Suprapubic skin (tissue), 4 donors: ENCODE measurements at places on chromosomes 3 and 15.
A peak's percentile ranks its signal among the peaks of the same experiment; 100 is the strongest.

GRCh38 chr3:121941592-121941991 lies 47.4 kb downstream of the SLC15A2 start:
- peaks cover 7% of the 10 kb centered on the region for H3K4me1 ChIP-seq
- no peaks in the 10 kb centered on the region for H3K36me3 ChIP-seq
- DNase-seq = no peak
- no peak overlapping the region for H3K27ac ChIP-seq
- H3K27me3 ChIP-seq = no peaks in the 10 kb centered on the region
- H3K4me3 ChIP-seq = no peak overlapping the region

- no peak overlapping the region for H3K4me3 ChIP-seq
- no peak for DNase-seq
- H3K27me3 ChIP-seq = no peaks in the 10 kb centered on the region
- H3K4me1 ChIP-seq = peaks cover 7% of the 10 kb centered on the region
- no peak overlapping the region for H3K27ac ChIP-seq
Observed at GRCh38 chr3:107263269-107264021, 113.8 kb upstream of the CCDC54 start.

DNA sequence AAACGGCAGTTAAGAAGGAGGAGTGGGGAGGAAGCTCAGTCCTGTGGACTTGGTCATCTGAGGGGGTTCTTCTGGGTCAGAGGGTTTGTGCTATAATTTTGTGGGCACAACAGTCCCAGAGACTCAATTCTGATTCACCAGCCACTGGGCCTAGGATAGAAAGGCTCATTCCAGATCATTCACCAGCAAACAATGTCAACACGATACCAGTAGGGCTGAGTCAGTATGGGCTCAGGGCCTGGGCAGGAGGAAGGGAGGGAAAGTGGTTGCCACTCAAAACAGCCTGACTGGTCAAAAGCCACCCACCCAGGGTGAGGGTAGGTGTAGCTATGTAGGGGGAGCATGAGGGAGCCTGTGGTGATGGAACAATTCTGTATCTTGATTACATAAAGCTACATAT lies 86.9 kb upstream of the MEX3B start:
- no peaks in the 10 kb centered on the region for H3K27me3 ChIP-seq
- H3K36me3 ChIP-seq = peaks cover 31% of the 10 kb centered on the region
- H3K4me3 ChIP-seq = no peak overlapping the region
- no peaks in the 10 kb centered on the region for H3K4me1 ChIP-seq
- no peak for DNase-seq
- H3K27ac ChIP-seq = no peak overlapping the region

- no peak overlapping the region for H3K4me3 ChIP-seq
- H3K4me1 ChIP-seq = peaks cover 38% of the 10 kb centered on the region
- H3K27ac ChIP-seq = peak overlapping the region; percentile 54
Observed at GRCh38 chr3:42612217-42612616, 11.7 kb downstream of the NKTR start.

DNA sequence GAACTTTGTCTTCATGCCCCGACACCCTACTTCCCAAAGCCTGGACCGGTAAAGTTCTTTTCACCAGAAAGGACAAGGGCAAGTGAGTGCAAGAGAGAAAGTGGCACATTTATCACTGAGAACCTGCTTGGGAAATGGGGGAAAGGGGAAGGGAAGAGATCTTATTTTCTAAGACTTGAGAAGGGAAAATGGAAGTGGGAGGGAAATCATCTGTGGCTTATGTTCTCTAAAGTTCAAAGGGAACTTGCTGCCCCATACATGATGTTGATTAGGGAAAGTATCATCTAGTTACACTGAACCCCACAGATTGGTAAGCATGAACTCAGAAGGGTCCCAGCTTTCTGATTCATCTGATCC lies 199.5 kb upstream of the LPP start:
- no peaks in the 10 kb centered on the region for H3K36me3 ChIP-seq
- no peaks in the 10 kb centered on the region for H3K27me3 ChIP-seq
- DNase-seq = no peak
- H3K27ac ChIP-seq = peak overlapping the region; percentile 64

- no peak overlapping the region for H3K27ac ChIP-seq
- DNase-seq = no peak
- H3K27me3 ChIP-seq = no peaks in the 10 kb centered on the region
- H3K4me1 ChIP-seq = peaks cover 29% of the 10 kb centered on the region
Observed at GRCh38 chr15:66749841-66750575, 48.0 kb downstream of the SMAD6 start.

- H3K27ac ChIP-seq = no peak overlapping the region
- no peaks in the 10 kb centered on the region for H3K4me1 ChIP-seq
- no peaks in the 10 kb centered on the region for H3K36me3 ChIP-seq
- no peak overlapping the region for H3K4me3 ChIP-seq
Observed at GRCh38 chr15:46231786-46232185, 597.0 kb downstream of the SQOR start.

DNA sequence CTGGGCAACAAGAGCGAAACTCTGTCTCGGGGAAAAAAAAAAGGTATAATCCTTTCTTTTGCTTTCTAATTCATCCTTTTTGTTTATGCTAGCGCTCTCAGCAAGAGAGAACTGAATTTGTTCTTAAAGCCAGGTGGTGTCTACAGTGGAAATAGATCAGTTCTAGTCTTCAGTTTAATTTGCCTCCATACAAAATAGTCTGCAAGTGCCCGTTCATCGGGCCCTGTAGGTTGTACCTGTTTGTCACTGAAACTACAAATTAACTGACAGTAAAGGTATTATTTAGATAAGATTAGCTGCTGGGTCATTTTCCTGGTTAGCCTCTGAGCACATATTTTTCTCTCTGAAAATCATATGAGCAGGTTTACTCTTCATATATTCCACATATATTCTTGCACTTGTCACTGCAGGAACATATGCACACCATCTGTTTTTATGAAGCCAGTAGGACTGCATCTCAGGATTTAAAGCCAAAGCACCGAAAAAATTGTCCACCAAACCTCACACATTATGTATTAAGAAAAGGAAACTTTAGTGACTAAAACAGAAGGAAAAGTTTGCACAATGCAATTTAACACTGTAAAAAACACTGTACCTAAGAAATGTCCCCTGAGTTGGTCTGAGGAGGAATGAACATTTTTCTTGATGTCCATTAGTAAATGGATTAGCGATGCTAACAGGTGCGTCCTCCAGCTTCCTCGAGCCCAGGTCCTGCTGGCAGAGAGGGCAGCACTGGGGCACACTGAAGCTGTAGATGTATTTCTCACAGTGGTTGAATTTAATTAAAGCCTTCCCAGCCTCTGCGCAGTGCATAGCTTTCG lies 437 bp downstream of the MKRN2OS start:
- no peaks in the 10 kb centered on the region for H3K4me1 ChIP-seq
- H3K27me3 ChIP-seq = no peaks in the 10 kb centered on the region
- DNase-seq = no peak
- no peak overlapping the region for H3K27ac ChIP-seq
- H3K4me3 ChIP-seq = peak overlapping the region; percentile 41
- peaks cover 4% of the 10 kb centered on the region for H3K36me3 ChIP-seq

GRCh38 chr3:126078866-126079265 lies 5.1 kb downstream of the SLC41A3 start:
- no peak overlapping the region for H3K4me3 ChIP-seq
- no peak overlapping the region for H3K27ac ChIP-seq
- H3K4me1 ChIP-seq = peaks cover 19% of the 10 kb centered on the region

GRCh38 chr3:177816667-177817208 lies 619.5 kb upstream of the TBL1XR1 start:
- no peak overlapping the region for H3K4me3 ChIP-seq
- peak overlapping the region; percentile 21 for H3K27ac ChIP-seq
- peaks cover 6% of the 10 kb centered on the region for H3K4me1 ChIP-seq
- no peaks in the 10 kb centered on the region for H3K36me3 ChIP-seq
- no peaks in the 10 kb centered on the region for H3K27me3 ChIP-seq

- DNase-seq = no peak
- H3K27me3 ChIP-seq = no peaks in the 10 kb centered on the region
- H3K27ac ChIP-seq = no peak overlapping the region
- H3K36me3 ChIP-seq = no peaks in the 10 kb centered on the region
Observed at GRCh38 chr3:122100083-122100482, 44.9 kb downstream of the CD86 start.

GRCh38 chr3:44712455-44713075 lies at the start of gene ZNF502:
TSS of gene ZNF502 (plus strand) at chr3:44712660. CDS start at chr3:44720262, 7,602 bp downstream.
- peak within 1 kb of the TSS; percentile 38 for H3K27ac ChIP-seq
- peaks cover 5% of the 10 kb centered on the region for H3K4me1 ChIP-seq
- H3K4me3 ChIP-seq = peak within 1 kb of the TSS; percentile 90
- H3K27me3 ChIP-seq = peaks cover 16% of the 10 kb centered on the region

DNA sequence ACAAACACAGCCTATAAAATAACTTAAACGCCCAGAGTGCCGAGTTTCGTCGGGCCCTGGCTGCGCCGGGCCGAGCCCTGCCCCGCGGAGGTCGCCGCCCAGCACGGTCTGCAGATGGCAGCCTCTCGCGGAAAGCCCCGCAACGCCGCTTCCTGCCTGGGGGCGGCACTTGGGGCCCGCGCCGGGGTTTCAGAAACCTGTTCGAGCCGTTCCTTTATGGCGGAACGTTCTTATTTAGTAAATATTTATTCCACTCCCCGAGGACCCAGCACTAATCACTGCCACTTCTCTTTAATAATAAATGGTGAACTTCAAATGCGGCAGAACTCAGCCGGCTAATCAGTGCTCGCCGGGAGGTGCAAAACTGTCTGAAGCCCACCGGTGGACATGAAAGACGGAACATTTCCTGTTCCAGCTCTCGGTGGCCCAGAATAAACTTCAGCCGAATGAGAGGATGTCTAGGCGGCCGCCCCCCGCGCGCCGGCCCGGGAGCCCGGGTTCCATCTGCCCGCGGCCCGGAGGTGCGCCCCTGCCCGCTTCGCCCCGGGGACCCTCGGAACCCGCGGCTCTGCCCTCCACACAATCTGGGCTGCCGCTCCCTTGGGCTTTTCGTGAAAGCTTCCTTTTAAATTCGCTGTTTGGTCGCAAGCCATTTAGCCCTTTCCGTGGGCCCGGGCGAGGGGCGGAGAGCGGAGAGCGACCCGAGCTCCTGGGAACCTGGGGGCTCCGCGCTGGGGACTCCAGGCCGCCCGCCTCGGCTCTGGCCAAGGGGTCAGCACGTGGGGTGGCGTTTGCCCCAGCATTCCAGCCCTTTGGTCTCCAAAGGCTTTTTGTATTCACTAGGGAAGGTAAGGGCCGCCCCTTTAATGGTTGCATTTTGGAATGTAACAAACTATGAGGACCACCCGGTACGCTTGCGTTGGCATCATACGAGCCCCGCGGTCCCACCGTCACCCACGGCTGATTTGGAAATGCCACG lies 110.8 kb upstream of the ATP11B start:
- no peak overlapping the region for H3K27ac ChIP-seq
- H3K27me3 ChIP-seq = peaks cover 27% of the 10 kb centered on the region
- H3K4me1 ChIP-seq = peaks cover 16% of the 10 kb centered on the region
- DNase-seq = no peak

DNA sequence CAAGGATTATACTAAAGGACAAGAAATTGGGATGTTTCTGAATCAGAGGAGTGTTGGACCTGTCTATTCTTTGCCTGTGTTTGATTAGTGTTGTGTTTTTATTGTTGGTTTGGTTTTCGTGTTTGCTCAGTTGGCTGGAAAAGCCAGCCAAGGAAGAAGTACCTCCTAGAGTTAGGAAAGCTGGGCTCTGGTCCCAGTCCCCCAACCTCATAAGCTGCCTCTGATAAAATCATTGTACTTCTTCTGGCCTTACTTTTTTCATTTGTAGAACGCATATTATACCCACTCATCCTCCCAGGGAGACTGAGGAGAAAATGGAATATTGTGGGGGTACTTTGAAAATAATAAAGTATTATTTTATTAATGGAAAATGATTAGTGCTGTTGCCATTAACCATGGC lies 177.4 kb upstream of the TRIM42 start:
- no peak overlapping the region for H3K4me3 ChIP-seq
- H3K27ac ChIP-seq = no peak overlapping the region
- no peaks in the 10 kb centered on the region for H3K27me3 ChIP-seq
- no peak for DNase-seq

- no peak overlapping the region for H3K27ac ChIP-seq
- H3K4me3 ChIP-seq = no peak overlapping the region
- H3K27me3 ChIP-seq = no peaks in the 10 kb centered on the region
- no peaks in the 10 kb centered on the region for H3K4me1 ChIP-seq
- DNase-seq = no peak
Observed at GRCh38 chr3:57910990-57911389, 97.2 kb upstream of the FLNB start.
